ENCODE measurements at places on chromosomes 13 and 19.

GRCh38 chr13:82681535-82681934 is 1200.7 kb downstream of the SLITRK1 start:
- no peaks in the 10 kb centered on the region for H3K36me3 ChIP-seq
- H3K4me1 ChIP-seq = no peaks in the 10 kb centered on the region
- H3K27me3 ChIP-seq = no peaks in the 10 kb centered on the region
- H3K27ac ChIP-seq = no peak overlapping the region

- H3K27me3 ChIP-seq = no peaks in the 10 kb centered on the region
- H3K27ac ChIP-seq = no peak overlapping the region
- H3K36me3 ChIP-seq = no peaks in the 10 kb centered on the region
- no peaks in the 10 kb centered on the region for H3K4me1 ChIP-seq
These were observed 318.3 kb downstream of the IRS2 start for GRCh38 chr13:109468123-109468522.

DNA sequence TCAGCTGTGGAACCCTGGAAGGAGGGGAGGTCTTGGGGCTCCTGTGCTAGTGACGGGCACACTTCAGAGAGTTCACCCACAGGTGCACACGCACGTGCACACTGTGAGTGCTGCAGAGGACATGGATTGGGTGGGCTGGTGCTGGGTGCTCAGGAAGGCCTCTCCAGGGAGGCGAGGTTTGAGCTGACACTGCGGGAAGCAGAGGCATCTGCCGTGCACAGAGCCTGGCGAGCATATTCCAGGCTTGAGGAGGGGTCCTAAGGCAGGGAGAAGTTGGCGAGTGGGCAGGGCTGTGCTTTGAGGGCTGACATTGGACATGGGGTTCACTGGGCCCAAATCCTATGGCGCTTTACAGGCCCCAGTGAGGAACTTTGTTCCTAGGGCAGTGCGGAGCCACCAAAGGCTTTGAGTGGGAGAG is 25.6 kb downstream of the CCDC8 start:
- peaks cover 82% of the 10 kb centered on the region for H3K36me3 ChIP-seq
- H3K4me3 ChIP-seq = no peak overlapping the region
- no peak for DNase-seq
- H3K27ac ChIP-seq = no peak overlapping the region
- no peaks in the 10 kb centered on the region for H3K27me3 ChIP-seq

GRCh38 chr13:75860935-75861334 is 224.8 kb downstream of the LMO7 start:
- no peak overlapping the region for H3K4me3 ChIP-seq
- no peak overlapping the region for H3K27ac ChIP-seq
- DNase-seq = no peak
- no peaks in the 10 kb centered on the region for H3K27me3 ChIP-seq
- no peaks in the 10 kb centered on the region for H3K36me3 ChIP-seq

GRCh38 chr19:16921766-16922591 is 33.2 kb downstream of the F2RL3 start:
- no peak for DNase-seq
- H3K4me3 ChIP-seq = no peak overlapping the region
- no peaks in the 10 kb centered on the region for H3K4me1 ChIP-seq
- no peaks in the 10 kb centered on the region for H3K36me3 ChIP-seq
- H3K27ac ChIP-seq = no peak overlapping the region

GRCh38 chr19:55667958-55668357 is 7.1 kb upstream of the EPN1 start:
- no peaks in the 10 kb centered on the region for H3K27me3 ChIP-seq
- no peak for DNase-seq
- no peak overlapping the region for H3K4me3 ChIP-seq
- H3K4me1 ChIP-seq = no peaks in the 10 kb centered on the region

DNA sequence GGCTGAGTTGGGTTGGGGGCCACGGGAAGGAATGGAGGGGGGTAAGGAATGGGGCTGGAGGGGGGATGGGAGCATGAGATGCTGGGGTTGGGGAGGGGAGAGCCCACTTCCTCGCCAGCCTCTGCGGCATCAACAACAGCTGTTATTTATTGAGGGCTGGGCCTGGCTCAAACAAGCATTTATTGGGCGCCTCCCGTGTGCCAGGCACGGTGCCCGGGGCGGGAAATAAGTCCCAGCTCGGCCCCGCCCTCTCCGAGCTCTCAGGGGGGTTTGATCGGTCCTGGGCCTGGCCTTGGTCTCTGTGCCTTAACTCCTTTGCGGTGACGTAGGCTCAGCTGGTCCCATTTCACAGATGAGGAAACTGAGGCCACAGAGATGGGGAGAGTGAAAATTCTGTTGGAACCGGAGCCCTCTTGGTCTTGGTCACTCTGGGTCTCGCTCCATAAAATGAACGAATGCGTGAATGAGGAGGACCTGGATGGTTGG is 919 bp upstream of the ADAMTS10 start:
- no peak for DNase-seq
- H3K4me1 ChIP-seq = peaks cover 11% of the 10 kb centered on the region
- no peaks in the 10 kb centered on the region for H3K36me3 ChIP-seq
- H3K4me3 ChIP-seq = no peak overlapping the region
- no peaks in the 10 kb centered on the region for H3K27me3 ChIP-seq

- H3K27ac ChIP-seq = peak overlapping the region; percentile 86
- H3K27me3 ChIP-seq = no peaks in the 10 kb centered on the region
- H3K36me3 ChIP-seq = no peaks in the 10 kb centered on the region
- peaks cover 17% of the 10 kb centered on the region for H3K4me1 ChIP-seq
- peak; percentile 84 for DNase-seq
These were observed 5.9 kb downstream of the WIZ start for GRCh38 chr19:15443838-15444237.

GRCh38 chr19:51010066-51010795 is 8.8 kb upstream of the KLK8 start:
- no peaks in the 10 kb centered on the region for H3K36me3 ChIP-seq

- H3K27ac ChIP-seq = no peak overlapping the region
- DNase-seq = no peak
- no peaks in the 10 kb centered on the region for H3K4me1 ChIP-seq
These were observed 4.6 kb downstream of the WDR62 start for GRCh38 chr19:36059180-36059910.

GRCh38 chr13:110877737-110878258 is 37.1 kb downstream of the ANKRD10 start:
- no peaks in the 10 kb centered on the region for H3K36me3 ChIP-seq
- peaks cover 8% of the 10 kb centered on the region for H3K4me1 ChIP-seq
- no peak for DNase-seq
- no peak overlapping the region for H3K27ac ChIP-seq
- no peaks in the 10 kb centered on the region for H3K27me3 ChIP-seq

GRCh38 chr13:82477436-82477835 is 1404.8 kb downstream of the SLITRK1 start:
- no peaks in the 10 kb centered on the region for H3K4me1 ChIP-seq

DNA sequence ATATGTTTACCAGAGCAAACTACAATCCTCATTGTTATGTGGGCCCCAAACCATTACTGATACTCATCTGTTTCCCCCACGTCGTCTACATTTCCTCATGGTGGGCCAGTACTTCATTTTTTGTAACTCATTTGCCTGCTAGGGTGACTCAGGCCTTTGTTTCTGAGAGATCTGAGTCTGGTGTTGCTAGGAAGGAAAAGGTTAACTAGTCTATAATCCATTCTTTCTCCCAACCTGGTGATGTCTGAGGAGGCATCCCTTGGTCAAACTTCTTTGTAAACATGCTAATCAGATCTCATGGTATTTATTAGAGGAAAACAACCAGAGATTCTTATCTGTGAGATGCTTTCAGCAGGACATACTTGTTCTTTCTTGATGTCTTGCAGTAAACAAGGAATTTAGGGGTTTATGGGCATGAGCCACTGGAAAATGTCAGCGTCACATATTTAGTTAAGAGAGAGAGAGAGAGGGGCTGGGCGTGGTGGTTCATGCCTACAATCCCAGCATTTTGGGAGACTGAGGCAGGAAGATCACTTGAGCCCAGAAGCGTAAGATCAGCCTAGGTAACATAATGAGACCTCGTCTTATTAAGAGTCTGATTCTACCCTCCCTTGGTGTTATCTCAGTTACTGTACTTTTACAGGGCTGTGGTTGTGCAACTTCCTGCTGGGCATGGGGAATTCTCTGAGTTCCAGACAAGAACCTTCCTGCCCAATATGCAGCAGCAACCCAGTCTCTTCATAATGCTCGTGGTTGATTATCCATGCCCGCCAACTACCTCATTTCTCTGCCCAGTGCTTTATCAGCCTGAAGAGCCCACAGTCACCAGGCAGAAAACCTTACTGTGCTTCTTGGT is 9.7 kb upstream of the DPRX start:
- no peak overlapping the region for H3K27ac ChIP-seq
- H3K36me3 ChIP-seq = no peaks in the 10 kb centered on the region
- no peak overlapping the region for H3K4me3 ChIP-seq
- H3K4me1 ChIP-seq = no peaks in the 10 kb centered on the region

DNA sequence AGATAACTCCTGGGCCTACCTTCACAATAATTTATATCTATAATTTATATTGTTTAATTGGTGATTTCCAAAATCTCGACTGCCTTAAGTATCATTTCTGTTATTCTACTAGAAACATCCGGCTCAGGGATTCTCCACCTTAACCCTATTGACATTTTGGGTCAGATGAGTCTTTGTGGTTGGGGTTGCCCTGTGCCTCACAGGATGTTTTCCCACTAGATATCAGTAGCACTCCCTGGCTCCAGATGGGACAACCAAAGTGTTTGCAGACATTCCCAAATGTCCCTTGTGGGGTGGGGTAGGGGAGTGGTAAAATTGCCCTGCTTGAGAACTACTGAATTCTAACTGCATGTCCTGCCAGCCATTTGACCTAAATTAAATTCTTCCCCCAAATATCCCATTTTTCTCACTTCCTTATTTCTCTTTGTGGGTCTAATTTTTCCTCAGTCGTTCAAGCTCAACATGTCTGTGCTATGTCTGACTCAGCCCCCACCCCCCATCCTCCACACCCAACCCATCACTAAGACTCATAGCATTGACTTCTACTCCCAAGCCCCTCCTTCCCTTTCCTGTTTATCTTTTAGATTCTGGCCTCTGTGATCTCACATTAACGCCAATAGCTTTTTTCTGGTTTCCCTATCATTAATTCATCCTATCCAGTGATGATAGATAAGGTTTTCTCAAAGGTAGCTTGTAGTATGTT is 545.1 kb downstream of the EFNB2 start:
- no peaks in the 10 kb centered on the region for H3K4me1 ChIP-seq
- H3K27me3 ChIP-seq = no peaks in the 10 kb centered on the region
- no peak overlapping the region for H3K27ac ChIP-seq
